GM04504 (cell line): ENCODE measurements at places on chromosomes 11 and 22.
A peak's percentile ranks its signal among the peaks of the same experiment; 100 is the strongest.

- peak; percentile 53 for DNase-seq
Measured at GRCh38 chr11:17354601-17354991, 3.0 kb downstream of the NCR3LG1 start.

- no peak for DNase-seq
Measured at GRCh38 chr11:110356762-110357671, 60.6 kb upstream of the RDX start.

DNA sequence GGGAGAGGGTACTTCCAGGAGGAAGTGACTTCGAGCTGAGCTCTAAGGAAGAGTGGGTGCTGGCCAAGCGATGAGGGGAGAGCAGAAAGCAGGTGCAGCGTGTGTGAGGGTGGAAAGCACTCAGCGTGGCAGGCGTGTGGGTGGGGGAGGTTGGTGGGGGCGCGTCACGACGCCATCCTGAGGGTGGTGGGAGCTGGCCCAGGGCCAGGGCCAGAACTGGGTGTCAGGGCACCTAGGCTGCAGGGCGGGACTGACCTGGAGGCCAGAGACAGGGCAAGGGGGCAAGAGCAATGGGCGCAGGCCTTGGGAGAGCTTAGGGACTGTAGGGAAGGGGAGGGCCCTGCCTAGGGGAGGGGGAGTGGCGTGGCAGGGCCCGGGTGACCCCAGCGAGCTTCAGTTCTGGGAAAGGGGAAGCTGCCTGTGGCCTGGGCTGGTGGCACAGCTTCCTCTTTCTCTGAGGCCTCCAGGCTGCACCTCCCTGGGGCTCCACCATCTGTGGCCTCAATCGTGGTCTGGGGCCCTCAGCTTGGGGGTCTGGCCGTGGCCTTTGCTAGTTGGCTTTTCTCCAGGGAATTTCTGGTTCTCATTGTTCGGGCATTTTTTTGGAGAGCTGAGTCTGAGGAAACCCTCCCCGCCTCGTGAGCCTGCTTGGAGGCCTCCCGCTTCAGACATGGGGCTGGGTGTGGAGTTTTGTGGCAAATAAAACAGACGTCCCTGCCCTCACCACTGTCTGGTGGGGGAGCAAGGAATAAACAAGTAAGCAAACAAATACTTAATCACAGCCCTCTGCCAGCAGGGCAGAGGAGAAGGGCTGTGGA is 8.9 kb downstream of the RELT start:
- no peak for DNase-seq

GRCh38 chr11:128397362-128397761 is 190.0 kb downstream of the ETS1 start:
- DNase-seq, result no peak

DNA sequence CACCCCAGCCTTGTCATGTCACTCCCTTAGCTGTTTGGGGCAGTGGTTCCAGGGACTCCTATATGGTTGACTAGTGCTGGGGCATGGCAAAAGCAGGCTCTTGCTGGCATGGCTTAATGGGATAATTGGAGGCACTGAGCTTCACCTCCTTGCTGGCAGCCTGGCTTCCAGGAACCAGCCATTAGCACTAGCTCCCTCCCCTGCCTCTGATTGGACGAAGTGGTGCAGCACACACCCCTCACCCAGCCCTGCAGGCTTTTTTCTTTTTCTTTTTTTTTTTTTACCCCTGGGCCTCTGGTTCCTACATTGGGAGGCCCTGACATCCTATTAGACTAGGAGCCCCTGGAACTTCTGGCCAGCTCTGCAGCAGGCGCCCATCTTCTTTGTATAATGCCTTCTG is 18.6 kb downstream of the PHLDB1 start:
- DNase-seq, result no peak

DNA sequence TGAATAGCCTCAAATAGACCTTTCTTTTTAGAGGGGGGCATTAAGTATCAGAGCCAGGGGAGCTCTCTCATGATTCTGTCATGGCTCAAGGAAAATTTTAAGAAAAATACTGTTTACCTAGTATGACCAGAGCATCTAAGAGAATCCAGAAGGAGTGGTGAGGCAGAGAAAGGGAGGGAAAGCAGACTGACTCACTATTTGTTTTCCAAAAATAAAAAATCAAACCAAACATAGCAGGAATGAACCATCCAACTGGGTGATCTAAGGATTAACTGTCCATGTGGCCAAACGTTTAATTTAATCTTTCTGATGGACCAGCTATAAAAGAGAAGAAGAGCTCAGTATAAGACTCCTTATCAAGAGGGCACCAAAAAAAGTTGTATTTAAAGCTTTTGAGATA is 70.8 kb downstream of the GAB2 start:
- no peak for DNase-seq

- no peak for DNase-seq
Measured at GRCh38 chr11:120854988-120855387, 168.9 kb upstream of the TBCEL start.
